ENCODE measurements at places on chromosomes 2 and 18. TPM values are rescaled to one million over a fixed set of nuclear protein-coding genes. Genes with fewer than 3 reads are reported as not detected.

Gene ADGRF3
- 0.11 TPM for total RNA-seq

Gene STEAP3
- total RNA-seq: 18.1 TPM

DNA sequence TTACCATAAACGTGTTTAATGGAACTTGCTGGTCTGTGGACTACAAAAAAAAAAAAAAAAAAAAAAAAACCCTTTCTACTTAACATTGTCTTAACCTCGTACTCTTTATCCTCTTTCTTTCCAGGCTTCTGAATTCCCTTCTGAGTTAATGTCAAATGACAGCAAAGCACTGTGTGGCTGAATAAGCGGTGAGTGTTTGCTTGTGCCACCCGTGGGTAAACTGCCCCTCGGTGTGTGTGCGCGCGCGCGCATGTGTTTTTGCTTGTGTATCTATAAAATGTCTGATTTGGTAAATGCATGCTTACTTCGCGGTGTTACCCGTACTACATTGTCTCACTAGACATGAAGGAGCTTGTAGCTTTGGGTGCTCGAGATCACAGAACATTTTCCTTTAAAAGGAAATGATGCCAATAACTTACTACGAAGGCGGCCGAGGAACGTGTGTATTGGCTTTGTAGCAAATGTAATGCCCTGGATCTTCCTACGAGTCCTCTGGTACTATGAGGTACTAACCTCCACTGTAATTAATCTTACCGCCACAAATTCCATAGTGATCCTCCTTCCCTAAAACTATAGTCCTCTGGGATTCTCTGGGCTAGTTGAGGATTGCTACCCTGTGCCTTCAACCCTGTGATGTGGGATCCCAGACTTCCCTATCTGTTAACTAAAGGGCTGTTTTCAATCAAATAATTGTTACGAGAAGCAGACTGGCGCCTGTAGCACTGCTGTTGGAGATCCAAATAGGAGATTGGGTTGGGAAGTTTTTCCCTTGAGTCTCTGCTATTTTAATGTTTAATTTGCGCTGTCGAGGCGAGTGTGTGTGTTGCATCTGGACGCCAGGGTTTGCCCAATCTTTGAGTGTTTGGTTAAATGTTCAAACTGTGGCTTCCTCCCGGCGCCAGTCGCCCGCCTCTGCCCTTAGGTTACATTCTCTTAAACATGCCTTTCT lies 1.1 kb downstream of the ID2 start:
- H3K36me3 ChIP-seq: peaks cover 20% of the 10 kb centered on the region
- H3K27me3 ChIP-seq: peaks cover 10% of the 10 kb centered on the region
- peak; percentile 63 for DNase-seq
- H3K4me3 ChIP-seq: peak overlapping the region; percentile 99

DNA sequence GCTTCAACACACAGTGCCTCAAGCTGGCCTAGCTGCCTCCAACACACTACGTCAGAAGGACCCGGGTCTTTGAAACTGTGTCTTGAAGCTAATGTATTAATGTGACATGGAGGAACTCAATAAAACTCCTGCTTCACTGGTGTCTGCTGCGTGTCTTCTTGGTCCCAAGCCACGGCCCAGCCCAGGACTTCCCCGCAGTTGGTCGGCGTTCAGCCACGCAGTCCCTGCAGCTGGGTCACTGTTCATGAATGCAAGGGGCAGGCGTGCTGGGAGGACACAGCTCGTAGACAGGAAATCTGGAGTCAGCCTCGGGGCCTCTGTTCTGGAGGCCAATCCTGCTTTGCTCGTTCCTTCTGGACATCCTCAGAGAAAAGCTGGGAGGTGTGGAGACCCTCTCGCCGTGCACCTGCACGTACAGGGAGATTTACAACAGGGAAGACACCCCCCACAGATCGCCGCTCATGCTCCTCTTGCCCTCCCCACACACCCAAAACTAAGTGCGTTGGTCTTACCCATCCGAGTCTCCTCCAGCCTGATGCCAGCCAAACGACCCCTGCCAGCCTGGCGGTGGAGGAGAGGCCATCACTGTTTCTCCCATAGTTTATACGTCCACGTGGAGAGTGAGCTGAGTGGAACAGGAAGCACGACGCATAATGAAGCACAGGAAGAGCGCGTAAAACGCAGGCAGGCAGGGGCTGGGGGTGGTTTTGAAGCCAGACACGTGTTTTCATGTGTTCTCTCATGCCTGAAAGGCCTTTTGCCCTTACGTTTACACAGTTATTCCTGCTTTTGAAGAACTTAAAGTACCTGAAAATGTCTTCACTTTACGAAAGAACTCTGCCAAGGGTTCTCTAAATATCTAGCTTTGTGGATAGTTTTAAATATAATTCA lies 39.7 kb downstream of the ADI1 start:
- H3K27ac ChIP-seq: no peak overlapping the region
- no peak overlapping the region for H3K4me3 ChIP-seq
- peaks cover 6% of the 10 kb centered on the region for H3K27me3 ChIP-seq
- H3K36me3 ChIP-seq: peaks cover 11% of the 10 kb centered on the region

DNA sequence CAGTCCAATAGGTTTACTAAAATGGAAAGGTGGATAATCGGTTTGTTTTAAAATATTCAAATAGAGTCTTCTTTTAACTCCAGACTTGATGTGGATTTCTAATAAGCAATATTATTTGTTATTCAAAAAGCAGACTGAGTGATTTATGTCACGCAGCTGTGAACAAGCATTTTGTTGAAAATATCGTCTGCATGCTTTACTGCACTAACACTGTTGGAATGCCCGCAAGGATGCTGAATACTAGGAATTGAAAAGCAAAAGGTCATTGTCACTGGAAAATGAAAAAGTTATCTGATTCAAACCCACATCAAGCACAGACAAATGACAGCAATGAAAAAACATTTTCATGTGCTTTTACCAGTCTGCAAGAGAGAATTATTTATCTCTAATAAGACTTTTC lies 31.1 kb downstream of the CHN1 start:
- no peak overlapping the region for H3K4me3 ChIP-seq
- peaks cover 61% of the 10 kb centered on the region for H3K4me1 ChIP-seq
- no peak for DNase-seq
- H3K36me3 ChIP-seq: peaks cover 3% of the 10 kb centered on the region
- H3K27me3 ChIP-seq: no peaks in the 10 kb centered on the region
- H3K27ac ChIP-seq: no peak overlapping the region

DNA sequence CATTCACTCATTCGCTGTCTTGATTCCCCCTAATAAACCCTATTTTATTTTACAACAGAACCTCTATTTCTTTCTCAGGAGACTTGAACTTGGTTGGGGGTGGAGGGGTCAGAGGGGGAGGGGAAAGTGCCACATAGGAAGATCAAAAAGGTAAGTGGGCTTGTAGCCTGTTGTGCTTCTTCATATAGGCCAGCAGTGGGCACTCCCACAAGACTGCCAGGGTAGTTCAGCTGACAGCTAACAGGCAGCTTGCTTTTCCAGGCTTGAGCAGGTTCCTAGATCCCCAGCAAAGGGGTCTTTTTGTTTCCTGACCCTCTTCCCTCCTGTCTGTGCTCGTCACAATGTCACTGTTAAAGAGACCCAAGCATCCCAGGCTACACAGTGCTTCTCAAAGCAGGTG lies 829 bp upstream of the KIAA2012 start:
- no peak overlapping the region for H3K4me3 ChIP-seq
- H3K27me3 ChIP-seq: peaks cover 4% of the 10 kb centered on the region
- 0 out of 2 replicates have a peak, but pooled peaks cover 4% of the 10 kb centered on the region for H3K4me1 ChIP-seq
- H3K27ac ChIP-seq: no peak overlapping the region

GRCh38 chr18:76488190-76488589 lies 6.9 kb downstream of the ZNF516 start:
- peaks cover 1% of the 10 kb centered on the region for H3K27me3 ChIP-seq
- H3K27ac ChIP-seq: peak overlapping the region; percentile 85
- H3K4me1 ChIP-seq: peaks cover 60% of the 10 kb centered on the region
